Sigmoid colon (tissue), 7 donors: ENCODE measurements at places on chromosomes 3 and 15. TPM values are rescaled to one million over a fixed set of nuclear protein-coding genes. Genes with fewer than 3 reads are reported as not detected.

TRIM69 gene
- polyA plus RNA-seq, result 17.1 TPM

ABCC5 gene
- polyA plus RNA-seq, result 22.0 TPM

GRCh38 chr3:131031660-131032059, 5.0 kb downstream of the NEK11 start:
- DNase-seq, result no peak

GRCh38 chr15:45744236-45744589, 109.4 kb downstream of the SQOR start:
- no peak for DNase-seq

GRCh38 chr3:16671690-16672089, 66.5 kb upstream of the DAZL start:
- no peak for DNase-seq

- no peak for DNase-seq
These were observed 479.6 kb upstream of the ALCAM start for GRCh38 chr3:104887069-104887468.

RETNLB gene
- 86.0 TPM for polyA plus RNA-seq

DNA sequence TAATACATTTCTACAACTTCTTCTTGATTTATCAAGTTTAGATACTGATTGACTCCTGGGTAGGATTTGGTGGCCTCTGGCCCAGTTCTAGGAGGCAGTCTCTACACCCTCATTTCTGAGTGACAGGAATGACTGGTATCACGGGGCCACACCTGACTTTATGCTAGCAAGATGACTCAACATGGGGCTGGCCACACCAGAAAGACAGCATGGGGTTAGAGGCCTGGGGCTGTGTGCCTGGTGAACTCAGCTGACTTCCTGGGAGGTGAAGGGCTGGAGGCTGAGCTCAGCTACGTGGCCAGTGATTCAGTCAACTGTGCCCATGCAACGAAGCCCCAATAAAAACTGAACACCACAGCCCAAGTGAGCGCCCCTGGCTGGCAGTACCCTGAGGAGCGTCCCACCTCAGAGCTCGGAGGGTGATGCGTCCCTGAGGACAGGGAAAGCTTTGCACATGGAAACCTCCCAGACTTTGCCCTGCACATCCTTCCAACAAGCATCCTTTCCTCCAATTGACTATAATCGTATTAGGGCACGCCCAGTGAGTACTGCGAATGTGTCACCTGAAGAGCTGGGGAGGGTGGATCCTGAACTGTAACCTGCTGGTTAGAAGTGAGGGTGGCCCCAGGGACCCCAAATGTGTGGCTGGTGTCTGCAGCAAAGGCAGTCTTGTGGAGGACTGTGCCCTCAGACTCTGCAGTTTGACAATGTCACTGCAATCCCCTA, 57.2 kb downstream of the NIPA2 start:
- DNase-seq, result no peak

GRCh38 chr3:149964291-149964690, 6.4 kb downstream of the PFN2 start:
- DNase-seq, result no peak

GRCh38 chr3:14658978-14659377, 7.4 kb downstream of the CCDC174 start:
- no peak for DNase-seq

AHSG gene
- polyA plus RNA-seq, result not detected

GOLGA8H gene
- polyA plus RNA-seq, result 0.36 TPM

LRCH3 gene
- polyA plus RNA-seq, result 4.8 TPM

- DNase-seq, result no peak
These were observed 46.6 kb upstream of the ARPP21 start for GRCh38 chr3:35592589-35593295.

GRCh38 chr3:71010726-71011455, 572.6 kb downstream of the FOXP1 start:
- no peak for DNase-seq

GRCh38 chr15:100704281-100705055, 102.1 kb downstream of the ASB7 start:
- DNase-seq, result no peak

- DNase-seq, result no peak
These were observed 32.8 kb upstream of the ZNF385D start for GRCh38 chr3:21783839-21784238.

GRCh38 chr15:66072616-66073361, 180.8 kb downstream of the MEGF11 start:
- peak; percentile 27 for DNase-seq

DNA sequence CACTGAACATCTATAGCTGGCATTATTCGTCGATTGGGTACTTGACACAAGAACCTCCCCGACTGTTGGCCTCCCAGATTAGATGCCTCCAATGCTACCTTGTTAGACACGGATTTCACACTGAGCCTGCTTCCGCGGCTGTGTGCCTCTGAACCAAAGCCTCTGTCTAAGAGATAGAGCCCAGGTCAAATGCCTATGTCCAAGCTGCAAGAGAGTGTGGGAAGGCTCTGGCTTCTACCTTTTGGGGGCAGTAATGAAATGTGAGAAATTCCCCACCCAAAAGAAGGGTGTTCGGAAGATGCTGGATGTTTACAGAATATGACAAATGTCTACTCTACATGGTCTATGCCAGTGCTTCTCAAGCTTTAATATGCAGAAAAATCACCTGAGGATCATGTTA, 2.0 kb upstream of the RPUSD2 start:
- no peak for DNase-seq

DNA sequence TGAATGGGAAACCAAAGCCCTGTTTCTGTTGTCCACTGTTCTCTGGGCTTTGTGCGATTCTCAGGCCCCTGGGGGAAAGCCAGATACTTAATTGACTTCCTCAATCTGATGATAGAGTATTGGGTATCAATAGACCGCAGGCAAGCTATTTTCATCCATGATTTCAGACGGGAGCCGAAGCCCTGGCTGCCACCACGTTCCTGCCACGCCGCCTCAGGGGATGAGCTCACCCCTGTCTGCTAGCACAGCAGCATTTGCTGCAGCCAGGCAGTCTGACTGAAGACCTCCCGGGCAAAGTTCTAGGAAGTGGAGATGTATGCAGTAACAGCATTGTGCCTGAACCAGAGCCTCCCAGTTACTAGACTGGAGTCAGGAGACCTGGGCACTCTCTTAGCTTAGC, 69.8 kb downstream of the ISG20 start:
- no peak for DNase-seq

DNA sequence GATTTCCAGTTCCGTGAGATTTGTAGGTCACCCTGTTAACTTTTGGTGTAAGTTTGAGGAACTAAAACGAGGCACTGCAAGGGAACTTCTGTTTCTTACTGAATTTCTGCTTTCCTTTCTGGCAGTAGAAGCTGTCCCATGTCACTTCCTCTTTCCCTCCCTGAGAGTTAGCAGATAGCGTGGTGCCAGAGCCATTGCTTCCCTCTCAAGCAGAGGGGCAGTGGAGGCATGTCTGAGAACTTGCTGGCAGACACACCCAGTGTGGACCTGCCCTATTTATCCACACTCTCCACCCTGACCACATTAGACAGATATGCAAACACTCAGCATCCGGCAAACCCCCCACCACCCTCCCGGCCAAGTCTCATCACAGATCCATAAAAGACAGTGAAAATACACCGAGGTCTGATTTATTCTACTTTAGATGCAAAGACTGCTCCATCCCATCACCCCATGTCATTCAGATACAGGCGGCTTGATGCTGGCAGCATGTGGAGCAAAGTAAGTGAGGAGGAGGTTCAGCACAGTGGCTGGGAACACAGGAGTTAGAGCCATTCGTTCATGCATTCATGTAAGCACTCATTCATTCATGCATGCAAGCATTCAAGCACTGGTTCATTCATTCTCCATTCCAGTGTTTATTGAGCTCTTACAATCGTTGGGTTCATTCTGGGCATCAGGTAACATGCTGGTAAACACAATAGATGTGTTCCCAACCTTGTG, 324.7 kb downstream of the SHQ1 start:
- DNase-seq, result peak; percentile 67

IL17RE gene
- 46.3 TPM for polyA plus RNA-seq

DNA sequence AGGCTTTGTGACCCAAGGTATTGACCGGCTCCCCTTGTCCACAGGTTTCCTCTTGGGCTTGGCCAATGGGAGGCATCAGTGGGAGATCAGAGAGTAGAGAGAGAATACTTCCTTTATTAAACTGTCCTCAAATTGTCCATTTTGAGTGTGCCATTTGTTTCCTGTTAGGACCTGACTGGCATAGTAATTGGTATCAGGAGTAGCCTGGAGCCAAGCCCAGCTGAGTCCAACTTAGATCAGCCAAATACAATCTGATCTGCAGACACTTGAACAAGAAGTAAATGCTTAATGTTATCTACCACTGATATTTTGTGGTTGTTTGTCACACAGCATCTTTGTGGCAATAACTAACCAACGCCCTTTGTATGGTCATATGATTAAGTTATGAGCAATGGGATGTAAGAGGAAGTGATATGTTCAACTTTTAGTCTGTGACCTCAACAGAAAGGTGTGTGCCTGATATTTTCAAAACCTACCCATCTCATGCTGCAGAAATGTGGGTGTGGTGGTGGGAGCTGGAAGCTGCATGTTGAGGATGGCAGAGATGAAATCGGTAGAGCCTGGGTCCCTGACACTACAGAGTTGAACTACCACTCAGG, 13.3 kb downstream of the MYD88 start:
- DNase-seq, result no peak

GPR171 gene
- 0.46 TPM for polyA plus RNA-seq

DNA sequence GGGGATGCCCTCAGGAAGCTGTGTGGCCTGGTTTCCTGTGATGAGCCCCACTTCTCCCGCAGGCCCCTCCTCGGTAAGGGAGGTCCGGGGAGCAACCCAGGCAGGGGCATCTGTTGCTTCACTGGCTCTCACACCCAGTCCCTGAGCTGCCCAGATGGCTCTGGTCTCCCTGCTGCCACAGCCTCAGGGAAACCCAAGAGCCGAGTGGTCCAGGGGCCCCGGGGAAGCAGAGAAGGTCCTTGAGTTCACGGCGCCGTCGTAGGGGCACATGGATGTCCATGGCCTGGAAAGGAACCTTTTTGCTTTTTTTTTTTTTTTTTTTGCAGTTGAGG, 13.3 kb upstream of the LRRC15 start:
- no peak for DNase-seq

GRCh38 chr3:193014902-193015301, 97.2 kb upstream of the MB21D2 start:
- DNase-seq, result no peak

DNA sequence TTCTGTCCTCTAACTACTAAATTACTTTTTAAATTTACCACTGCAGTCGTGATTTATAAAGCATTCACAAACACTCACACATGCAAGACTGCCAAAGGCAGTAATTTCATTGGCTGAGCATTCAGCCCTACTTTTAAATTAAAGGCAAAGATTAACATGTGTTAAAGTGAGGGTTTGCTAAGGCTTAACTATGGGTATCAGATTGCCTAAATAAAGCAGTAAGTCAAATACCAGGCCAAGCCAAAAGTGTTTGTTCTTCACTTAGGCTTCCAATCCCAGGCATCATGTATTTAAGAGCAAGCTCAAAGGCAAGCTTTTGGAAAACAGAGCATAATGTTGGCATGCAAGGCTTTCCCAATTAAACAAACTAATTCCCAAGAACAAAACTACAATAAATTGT, 187.3 kb downstream of the SUCNR1 start:
- DNase-seq, result no peak

GRCh38 chr15:98286831-98287230, 326.3 kb downstream of the ARRDC4 start:
- DNase-seq, result no peak

DNA sequence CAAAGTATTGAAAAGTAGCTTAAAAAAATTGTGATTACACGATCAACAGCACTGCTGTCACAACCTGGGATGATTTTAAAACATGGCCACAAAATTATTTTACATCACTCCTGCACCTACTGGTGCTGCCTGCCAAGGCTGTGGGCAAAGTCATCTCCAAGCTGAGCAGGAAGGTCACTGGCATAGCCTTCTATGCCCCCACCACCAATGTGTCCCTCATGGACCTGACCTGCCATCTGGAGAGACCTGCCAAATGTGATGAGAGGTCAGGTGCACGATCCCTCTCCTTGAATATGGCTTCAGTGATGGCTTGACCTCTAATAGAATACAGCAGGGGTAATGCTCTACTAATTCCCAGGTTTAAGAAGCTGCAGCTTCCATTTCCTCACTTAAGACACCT, 57.8 kb downstream of the PIK3CB start:
- no peak for DNase-seq

CYP1A2 gene
- not detected for polyA plus RNA-seq

- peak; percentile 65 for DNase-seq
These were observed 526.4 kb downstream of the SOX2 start for GRCh38 chr3:182238126-182238525.

DNA sequence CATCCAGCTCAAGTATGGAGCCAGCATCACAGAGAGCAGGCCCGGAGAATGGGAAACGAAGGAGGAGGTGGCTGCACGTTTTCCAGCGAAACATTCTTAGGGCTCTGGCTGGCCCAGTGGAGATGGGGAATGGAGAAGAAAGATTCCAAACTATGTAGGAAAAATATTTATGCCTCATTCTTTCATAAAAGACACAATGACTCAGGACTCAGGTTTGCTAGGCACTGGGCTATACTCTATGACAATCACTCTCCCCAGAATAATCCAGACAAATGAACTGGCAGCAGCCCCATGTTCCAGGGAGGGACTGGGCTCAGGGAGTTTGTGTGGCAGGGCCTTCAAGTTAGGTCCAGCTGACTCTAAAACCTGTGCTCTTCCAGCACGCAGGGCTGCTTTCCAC, 110.8 kb upstream of the RAD18 start:
- DNase-seq, result peak; percentile 17

DNA sequence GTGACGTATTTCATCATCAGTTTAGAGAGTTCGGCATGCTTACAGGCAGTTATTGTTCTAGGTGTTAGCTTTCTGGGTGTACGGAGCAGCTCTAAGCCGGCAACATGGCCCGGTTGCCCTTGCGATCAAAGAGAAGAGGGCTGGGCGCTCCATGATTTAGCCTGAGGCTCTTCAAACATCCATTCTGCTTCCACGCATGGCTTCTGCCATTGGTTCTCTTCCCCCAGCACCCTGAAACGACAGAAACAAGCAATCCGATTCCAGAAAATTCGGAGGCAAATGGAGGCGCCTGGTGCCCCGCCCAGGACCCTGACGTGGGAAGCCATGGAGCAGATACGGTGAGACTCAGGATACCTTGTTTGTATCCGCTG, 574 bp downstream of the NGRN start:
- DNase-seq, result peak; percentile 73

MOBP gene
- not detected for polyA plus RNA-seq

DNA sequence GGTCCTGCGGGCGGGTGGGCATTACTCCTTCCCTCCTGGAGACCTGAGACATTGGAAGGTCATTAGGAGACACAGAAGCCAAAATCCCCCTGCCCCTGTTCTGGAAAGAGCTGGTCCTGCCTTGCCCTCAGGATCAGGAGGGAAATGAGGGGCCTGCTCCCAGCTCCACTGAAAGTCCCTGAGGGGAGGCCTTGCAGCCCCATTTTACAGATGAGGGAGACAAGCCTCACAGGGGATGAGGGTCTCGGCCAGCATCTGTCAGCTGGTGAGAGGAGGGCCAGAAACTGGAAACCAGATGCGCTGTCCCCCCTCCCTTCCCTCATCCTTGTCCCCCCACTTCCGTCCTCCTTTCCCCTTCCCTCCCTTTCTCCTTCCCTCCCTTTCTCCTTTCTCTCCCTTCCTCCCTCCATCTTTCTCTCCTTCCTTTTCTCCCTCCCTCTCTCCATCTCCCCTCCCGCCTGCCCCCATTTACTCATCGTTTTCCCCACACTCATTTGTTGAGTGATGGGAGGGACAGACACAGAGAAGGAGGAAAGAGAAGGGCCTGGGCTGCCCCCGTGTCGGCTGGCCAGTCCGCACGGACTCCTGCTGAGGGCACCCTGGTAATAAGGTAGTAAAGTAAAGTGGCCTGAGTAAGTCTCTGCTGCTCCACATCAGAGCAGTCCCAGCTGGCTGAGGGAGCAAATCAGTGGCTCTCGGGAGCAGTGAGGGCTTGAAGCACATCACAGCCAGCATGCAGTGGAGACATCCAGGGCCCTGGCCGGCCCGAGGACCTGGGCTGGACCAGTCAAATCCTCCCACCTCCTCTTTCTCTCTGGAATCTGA, 112.4 kb upstream of the ALDH1A3 start:
- DNase-seq, result peak; percentile 52
